ENCODE measurements at places on chromosomes 4 and X.

DNA sequence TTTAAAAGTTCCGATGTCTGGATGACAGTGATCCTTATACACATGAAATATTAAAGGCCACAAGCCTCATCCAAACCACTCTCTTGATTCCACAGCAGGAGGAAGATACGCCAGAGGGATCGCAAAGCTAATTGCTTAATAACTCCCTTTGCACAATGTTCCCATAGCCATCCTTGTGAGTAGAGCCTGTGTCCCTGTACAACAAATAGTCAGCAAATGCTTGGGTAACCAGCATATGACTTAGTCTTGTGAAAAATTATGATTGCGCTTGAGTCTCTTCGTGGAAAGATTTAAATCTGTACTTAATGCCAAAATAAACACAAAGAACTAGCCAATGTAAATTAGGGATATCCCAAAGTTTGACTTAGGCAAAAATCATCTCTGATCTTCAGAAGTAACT, 31.5 kb downstream of the SLC9A7 start:
- no peak for DNase-seq

DNA sequence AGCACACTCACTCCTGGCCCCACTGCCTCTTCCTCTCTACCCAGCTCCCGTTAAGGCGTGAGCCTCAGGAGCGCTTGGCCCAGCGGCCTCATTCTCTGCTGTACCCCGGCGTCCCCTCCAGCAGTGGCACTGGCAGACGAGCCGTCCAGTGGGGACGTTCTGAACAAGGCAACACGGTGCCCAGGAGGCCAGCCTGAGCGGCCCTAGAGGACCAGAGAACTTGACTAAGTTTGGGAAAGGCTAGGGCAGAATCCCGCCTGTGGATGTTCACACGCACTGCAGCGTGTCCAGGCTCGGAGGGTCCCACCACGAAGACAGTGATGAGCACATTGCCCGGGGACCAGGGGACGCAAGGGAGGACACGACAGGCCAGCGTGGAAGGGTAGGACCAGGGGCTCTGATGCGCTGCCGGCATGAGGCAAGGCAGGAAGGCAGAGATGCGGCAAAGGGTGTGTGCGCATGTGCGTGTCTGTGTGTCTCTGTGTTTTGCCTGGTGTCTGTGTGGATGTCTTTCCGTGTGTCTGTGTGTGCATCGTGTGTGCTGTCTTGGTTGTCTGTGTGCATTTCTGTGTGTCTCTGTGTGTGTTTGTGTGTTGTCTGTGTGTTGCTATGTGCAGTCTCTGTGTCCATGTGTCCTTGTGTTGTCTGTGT, 89.4 kb downstream of the ABLIM2 start:
- DNase-seq, result no peak

DNA sequence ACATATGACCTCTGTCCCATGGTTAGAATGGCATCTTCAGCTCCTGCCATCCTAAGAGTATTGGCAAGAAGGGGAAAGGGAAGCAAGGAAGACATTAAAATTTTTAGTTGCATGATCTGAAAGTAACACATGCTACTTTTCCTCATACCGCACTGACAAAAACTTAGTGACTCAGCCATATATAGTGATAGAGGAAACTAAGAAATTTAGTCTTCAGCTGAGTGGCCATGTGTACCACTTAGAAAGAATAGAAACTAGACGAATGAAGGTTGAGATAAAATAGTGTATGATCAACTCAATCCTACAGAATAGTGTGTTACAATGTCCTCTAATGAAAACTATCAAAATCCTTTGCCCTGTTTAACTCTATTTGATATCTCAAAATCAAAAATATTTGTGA, 164.1 kb downstream of the PPP3CA start:
- no peak for DNase-seq

DNA sequence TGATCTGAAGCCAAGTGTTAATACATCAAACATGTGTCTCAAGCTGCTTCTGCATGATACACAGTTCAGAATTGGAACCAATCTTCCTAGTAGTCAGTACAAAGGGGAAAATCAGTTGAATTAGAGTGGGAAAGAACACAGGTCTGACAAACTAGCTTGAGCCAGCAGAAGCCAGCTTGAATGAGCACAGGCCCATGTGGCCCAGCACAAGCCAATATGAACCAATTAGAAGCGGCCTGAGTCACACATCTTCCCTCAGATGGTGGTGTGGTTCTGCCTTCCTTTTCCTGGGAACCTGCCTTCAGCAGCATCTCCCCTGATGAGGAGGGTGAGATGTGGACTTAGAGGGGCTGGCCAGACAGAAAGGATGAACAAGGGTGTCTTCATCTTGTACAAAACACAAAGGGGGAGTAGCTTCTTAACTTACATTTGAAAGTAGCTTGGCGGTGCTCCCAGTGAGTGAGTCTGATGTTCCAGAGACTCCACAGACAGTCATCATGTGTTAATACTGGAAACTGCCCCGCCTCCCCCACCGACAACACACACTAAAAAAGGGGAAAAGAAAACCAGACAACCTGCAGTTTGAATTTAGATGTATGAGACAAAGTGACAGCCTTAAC, 72.0 kb downstream of the FRMPD4 start:
- DNase-seq, result no peak

DNA sequence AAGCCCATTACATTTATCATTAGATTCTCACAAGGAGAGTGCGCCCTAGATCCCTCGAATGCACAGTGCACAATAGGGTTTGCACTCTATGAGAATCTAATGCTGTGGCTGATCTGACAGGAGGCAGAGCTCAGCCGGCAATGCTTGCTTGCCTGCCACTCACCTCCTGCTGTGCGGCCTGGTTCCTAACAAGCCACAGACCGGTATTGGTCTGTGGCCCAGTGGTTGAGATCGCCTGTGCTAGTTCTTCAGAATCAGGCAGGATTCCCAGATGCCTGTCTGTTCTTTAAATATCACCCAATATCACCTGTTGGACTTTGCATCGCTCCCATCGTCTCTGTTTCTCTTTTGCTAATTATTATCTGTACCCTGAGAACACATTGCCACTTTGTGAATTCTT, 14.0 kb downstream of the DSPP start:
- DNase-seq, result no peak

DNA sequence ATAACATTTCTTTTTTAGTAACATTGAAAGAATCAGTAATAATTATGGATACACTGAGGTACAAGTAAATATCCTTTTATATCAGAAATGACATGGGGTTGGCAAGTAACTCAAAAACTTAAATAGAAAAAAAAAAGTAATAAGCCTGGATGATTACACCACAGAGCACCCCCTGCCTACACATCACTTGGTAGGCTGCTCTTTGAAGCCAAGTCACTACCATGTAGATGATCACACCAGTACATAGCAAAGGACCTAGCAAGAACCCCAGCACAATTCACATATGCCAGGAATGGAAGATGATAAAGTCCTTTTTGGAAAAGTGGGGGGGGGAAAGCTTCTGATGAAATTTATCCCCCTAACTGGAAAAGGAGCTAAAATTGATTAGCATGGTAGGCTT, 56.9 kb downstream of the METTL14 start:
- no peak for DNase-seq
